Forelimb muscle (tissue), 1 donor: ENCODE measurements at places on chromosomes 1 and 21. TPM values are rescaled to one million over a fixed set of nuclear protein-coding genes. Genes with fewer than 3 reads are reported as not detected.

Gene AVPR1B
- 0.24 TPM for polyA plus RNA-seq

Gene CRABP2
- polyA plus RNA-seq, result 349 TPM

Gene KCNT2
- 6.4 TPM for polyA plus RNA-seq

Gene REN
- polyA plus RNA-seq, result not detected

Gene IFI44L
- 1.0 TPM for polyA plus RNA-seq

Gene HCRTR1
- polyA plus RNA-seq, result 0.25 TPM

Gene VSIG8
- polyA plus RNA-seq, result not detected

Gene MPL
- 0.22 TPM for polyA plus RNA-seq

Gene TMEM200B
- polyA plus RNA-seq, result 5.9 TPM

Gene MAN1C1
- 9.6 TPM for polyA plus RNA-seq

Gene RAP1GAP
- polyA plus RNA-seq, result 1.7 TPM

Gene DNAJC28
- 2.9 TPM for polyA plus RNA-seq

Gene SUSD4
- 4.6 TPM for polyA plus RNA-seq

Gene CXADR
- polyA plus RNA-seq, result 0.51 TPM

Gene SMCP
- polyA plus RNA-seq, result not detected

Gene C21orf58
- polyA plus RNA-seq, result 8.2 TPM

Gene S100A6
- polyA plus RNA-seq, result 191 TPM

Gene NTRK1
- polyA plus RNA-seq, result 0.37 TPM

Gene KRTAP19-3
- not detected for polyA plus RNA-seq

Gene FAM78B
- polyA plus RNA-seq, result 3.9 TPM

Gene SLC25A34
- 6.9 TPM for polyA plus RNA-seq

Gene OR6K3
- polyA plus RNA-seq, result not detected

Gene PPIAL4G
- polyA plus RNA-seq, result not detected

Gene AKT3
- polyA plus RNA-seq, result 17.5 TPM

Gene KIF17
- polyA plus RNA-seq, result 3.2 TPM

Gene HSD3B1
- 0.09 TPM for polyA plus RNA-seq

Gene TRIM67
- polyA plus RNA-seq, result 0.08 TPM

Gene CLDN8
- not detected for polyA plus RNA-seq

Gene CD101
- 4.3 TPM for polyA plus RNA-seq

Gene RABIF
- polyA plus RNA-seq, result 6.6 TPM

Gene MIXL1
- polyA plus RNA-seq, result 0.44 TPM

Gene ILDR2
- 2.5 TPM for polyA plus RNA-seq

Gene TNFAIP8L2
- polyA plus RNA-seq, result 1.7 TPM

Gene ENTREP3
- 16.3 TPM for polyA plus RNA-seq
